ENCODE measurements at places on chromosomes 5 and 9.

DNA sequence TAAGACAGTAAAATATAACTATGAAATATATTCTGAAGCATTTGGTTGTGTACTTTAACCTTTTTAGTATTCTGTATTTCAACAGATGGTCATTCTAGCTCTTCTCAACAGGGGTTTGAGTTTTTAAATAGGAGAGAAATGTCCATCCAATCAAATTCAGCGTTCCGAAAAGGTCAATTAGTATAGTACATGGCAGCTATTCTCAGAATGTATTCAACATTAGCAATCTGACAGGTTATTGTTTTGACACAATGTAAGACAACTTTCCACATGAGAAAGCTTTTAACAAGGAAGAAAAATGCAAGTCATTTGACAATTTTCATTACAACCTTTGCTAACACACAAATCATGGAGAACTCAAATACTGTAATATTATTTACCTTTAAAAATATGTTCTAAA lies 996.3 kb upstream of the CDH10 start:
- no peak for DNase-seq

DNA sequence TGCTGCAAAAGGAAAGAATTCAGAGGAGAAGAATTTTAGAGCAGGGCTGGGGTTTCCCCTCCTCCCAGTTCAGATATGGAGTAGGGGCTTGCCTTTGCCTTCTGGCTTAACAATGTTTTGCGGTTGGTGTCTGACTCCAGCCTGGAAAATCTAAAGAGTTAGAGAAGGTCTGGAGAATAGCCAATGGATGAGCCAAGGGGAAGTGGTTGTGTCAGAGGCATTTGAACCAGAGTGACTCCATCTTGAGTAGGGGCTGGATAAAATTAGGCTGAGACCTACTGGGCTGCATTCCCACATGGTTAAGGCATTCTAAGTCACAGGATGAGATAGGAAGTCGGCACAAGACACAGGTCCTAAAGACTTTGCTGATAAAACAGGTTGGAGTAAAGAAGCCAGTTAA lies 133.7 kb downstream of the DIRAS2 start:
- no peak for DNase-seq

DNA sequence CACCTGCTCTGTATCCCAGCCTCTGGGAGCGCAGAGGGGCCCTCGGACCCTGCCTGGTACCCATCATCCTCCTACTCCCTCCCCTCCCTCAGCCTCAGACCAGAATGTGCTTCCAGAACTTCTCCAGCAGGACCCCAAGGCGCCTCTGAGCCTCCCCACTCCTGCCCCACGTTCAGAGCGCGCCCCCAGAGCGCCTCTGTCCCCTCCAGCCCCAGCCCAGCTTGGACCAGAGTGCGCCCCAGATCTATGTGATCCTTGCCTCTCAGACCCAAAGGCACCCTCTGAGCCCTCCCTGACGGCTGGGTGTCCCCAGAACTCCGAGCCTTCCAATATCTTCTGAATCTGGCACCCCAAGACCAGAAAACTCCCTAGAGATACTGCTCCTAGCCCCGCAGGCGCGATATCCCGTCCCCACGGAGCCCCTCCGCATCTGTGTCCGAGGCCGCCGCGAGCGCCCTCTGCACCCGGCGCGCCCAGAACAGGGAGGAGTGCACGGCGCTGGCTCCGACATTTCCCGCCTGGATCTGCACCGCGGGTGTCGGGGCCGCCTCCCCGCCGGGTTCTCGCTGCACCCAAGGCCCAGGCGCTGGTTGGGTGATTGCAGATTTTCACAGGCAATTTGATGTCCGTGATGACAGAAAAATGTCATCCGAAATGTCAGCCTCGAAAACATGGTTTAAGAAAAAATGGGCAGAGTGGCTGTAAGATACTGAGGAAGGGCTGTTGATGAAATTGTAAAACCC lies 522 bp downstream of the BHMT start:
- no peak for DNase-seq

- no peak for DNase-seq
These were observed 7.6 kb downstream of the SLC1A3 start for GRCh38 chr5:36613771-36614656.

- no peak for DNase-seq
These were observed 75.0 kb upstream of the RAD23B start for GRCh38 chr9:107208121-107208520.

Data from globus pallidus (tissue), 1 donor.